ENCODE measurements at places on chromosomes 11 and 22. TPM values are rescaled to one million over a fixed set of nuclear protein-coding genes. Genes with fewer than 3 reads are reported as not detected.

Gene APOBEC3C
- total RNA-seq, result 3.8 TPM

Gene SCGB2A2
- total RNA-seq, result not detected

Gene OR51G2
- not detected for total RNA-seq

GRCh38 chr11:105192115-105192514 is 52.5 kb upstream of the CARD18 start:
- H3K36me3 ChIP-seq, result no peaks in the 10 kb centered on the region
- no peak overlapping the region for H3K4me3 ChIP-seq
- DNase-seq, result no peak
- no peaks in the 10 kb centered on the region for H3K4me1 ChIP-seq
- H3K27me3 ChIP-seq, result no peaks in the 10 kb centered on the region

Gene SLC37A2
- 4.8 TPM for total RNA-seq

- H3K36me3 ChIP-seq, result no peaks in the 10 kb centered on the region
- no peaks in the 10 kb centered on the region for H3K27me3 ChIP-seq
- no peak overlapping the region for H3K27ac ChIP-seq
- no peak for DNase-seq
Observed at GRCh38 chr11:60777572-60777971, 7.6 kb upstream of the MS4A10 start.

Gene JOSD1
- total RNA-seq, result 30.5 TPM

- no peak overlapping the region for H3K4me3 ChIP-seq
- H3K36me3 ChIP-seq, result no peaks in the 10 kb centered on the region
- H3K27me3 ChIP-seq, result no peaks in the 10 kb centered on the region
Observed at GRCh38 chr11:128575961-128576350, 11.4 kb downstream of the ETS1 start.

GRCh38 chr11:1845561-1846452 is 7.0 kb downstream of the TNNI2 start:
- no peak overlapping the region for H3K27ac ChIP-seq
- no peaks in the 10 kb centered on the region for H3K36me3 ChIP-seq
- no peak overlapping the region for H3K4me3 ChIP-seq
- DNase-seq, result peak; percentile 48
- H3K27me3 ChIP-seq, result no peaks in the 10 kb centered on the region

DNA sequence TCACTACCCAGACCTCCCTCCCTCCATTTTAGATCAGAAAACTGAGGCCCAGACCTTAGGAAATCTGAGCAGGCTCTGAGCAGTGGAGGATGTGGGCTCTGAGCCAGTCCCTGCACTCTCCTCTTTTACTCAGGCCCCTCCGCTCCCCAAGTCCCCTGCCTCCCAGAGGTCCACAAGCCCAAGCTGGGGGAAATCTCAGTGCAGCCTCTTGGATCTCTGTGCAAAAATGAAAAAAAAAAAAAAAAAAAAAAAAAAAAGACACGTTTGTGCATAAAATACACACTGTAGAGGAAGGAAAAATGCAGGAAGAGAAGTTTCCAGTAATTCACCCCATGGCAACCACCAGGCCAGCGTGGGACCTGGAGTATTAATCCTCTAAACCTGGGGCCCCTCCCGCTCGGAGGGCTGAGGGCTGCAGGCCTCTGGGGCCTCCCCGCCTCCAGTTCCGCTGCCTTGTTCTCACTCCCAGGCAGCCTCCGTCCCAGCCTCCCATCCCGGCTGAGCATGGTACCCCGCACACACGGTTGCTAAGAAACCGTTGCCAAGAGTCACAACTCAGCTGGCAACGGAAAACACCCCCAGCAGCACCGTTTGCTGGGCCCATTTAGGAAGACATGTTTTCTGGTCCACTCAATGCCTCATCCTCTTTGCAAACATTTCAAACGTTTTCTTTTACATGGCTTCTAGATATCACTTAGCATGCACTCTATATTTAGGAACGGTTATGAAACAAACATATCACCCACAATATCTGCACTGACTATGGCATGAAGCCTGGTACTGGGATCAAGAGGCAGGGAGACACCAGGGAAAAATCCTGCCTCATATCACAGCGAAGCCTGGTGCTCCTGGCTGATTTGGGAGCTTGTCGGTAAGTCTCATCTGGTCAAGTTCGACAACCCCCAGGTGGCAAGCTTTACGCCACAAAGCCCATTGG is 227.5 kb downstream of the CTTN start:
- no peak overlapping the region for H3K27ac ChIP-seq
- H3K4me1 ChIP-seq, result peaks cover 6% of the 10 kb centered on the region
- no peak for DNase-seq

Gene TREH
- 2.1 TPM for total RNA-seq

DNA sequence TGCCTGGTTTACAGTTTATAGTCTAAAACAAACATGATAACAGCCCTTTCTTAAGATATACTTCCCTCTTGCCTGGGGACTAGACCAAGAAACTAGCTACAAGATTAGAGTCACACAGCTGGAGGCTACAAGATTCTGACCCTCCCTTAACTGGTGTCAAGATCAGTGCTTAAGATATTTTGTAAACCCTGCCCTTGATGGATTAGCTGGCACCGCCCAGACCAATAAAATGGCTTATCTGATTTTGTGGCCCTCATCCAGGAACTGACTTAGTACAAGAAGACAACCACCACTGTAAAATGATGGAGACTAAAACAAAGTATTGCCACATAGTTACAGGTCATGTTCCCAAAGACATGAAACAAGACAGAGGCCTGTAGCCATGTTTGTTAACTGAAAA is 53.4 kb downstream of the FAM181B start:
- no peaks in the 10 kb centered on the region for H3K27me3 ChIP-seq
- H3K27ac ChIP-seq, result no peak overlapping the region
- H3K4me3 ChIP-seq, result no peak overlapping the region
